ENCODE measurements at places on chromosomes 3 and 15. TPM values are rescaled to one million over a fixed set of nuclear protein-coding genes. Genes with fewer than 3 reads are reported as not detected.

GRCh38 chr3:98136631-98137030 is 6.1 kb downstream of the OR5H1 start:
- DNase-seq = no peak

DNA sequence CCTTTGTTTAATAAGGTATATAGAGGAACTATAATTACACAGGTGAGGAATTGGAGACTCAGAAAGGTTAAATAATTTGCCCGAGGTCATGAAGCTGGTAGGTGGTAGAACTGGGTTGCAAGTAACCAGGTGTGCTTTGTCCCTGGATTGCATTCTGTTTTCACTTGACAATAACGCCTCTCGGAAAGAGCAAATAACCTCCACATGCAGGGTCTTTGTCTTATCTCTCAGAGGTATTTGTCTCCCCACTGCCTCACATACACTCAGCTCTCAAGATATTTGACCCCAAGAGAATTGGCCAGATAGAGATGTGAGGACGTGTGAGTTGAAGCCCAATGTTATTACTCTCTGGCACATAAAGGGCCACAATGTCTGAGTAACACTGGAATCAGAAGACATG is 320.9 kb upstream of the ONECUT1 start:
- DNase-seq = no peak

- DNase-seq = no peak
Observed at GRCh38 chr15:37083610-37084009, 16.7 kb downstream of the MEIS2 start.

DNA sequence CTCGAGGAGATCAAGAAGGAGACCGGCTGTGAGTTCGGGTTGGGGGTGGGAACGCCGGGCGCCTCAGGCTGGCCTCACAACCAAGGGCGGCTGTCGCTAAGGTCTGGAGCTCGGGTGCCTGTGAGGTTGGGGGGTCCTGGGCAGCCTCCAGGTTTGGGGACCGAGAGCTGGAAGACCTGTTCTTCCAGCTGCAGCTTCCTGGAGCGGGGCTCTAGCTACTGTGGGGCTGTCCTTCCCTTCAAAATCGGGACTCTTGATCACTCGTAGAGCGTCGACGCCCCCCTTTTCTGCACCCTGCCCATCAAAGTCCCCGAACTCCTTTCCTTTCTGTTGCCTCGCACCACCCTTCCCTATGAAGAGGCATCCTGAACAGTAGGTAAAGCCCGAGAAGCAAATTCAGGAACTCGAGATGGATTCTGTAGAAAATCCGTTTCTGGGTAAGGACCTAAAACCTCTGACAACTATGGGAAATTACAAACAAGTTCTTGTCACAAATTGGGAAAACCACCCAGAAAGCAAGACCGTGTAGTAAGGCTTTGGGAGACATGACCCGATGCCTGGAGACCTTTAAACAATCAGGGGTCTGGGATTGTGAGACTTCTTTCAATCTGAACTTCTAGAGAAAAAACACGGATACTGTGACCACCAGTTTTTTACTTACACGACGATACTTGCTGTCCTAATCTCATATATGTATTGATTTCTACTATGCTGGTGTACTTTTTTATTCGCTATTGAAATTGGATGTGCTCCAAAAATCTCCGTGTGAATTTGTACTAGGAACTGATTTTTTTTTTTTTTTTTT is 556 bp downstream of the CHP1 start:
- no peak for DNase-seq

DNA sequence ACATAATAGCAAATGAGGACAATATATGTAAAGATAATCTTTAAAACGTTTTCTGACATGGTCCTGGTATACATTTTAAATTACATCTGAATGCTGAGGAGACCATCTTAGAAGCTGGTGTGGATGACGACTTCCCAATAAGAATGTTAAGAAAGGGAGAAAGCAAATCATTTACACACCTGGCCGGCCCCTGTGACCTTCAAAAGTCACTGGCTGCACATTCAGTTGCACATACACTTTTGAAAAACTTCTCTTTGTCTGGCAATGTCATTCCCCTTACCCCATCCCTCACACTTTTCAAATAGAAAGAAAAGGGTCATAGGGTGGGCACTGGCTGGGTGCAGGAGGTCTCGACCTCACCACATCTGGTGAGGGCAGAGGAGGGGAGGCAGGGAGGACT is 391.0 kb downstream of the MECOM start:
- no peak for DNase-seq

DNA sequence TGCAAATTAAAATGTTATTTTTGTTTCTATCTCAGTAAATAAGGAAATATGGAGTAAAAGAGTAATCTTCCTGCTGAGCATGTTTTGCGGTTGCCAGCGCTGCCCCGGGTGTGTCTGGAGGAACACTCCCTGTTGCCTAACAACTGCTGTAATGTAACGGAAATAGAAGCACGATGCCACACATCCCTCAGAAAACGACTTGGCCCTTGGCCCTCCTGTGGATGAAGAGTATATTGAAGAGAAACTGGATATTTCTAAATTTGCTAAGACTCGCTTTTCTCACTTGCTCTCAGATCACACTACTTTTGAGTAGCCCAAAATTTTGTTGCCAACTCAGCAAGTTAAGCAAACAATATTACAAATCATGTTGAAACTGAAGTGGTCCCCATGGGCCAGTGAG is 18.9 kb downstream of the CX3CR1 start:
- peak; percentile 78 for DNase-seq

- no peak for DNase-seq
Observed at GRCh38 chr3:186287711-186288110, 74.3 kb downstream of the DGKG start.

GRCh38 chr15:65081270-65081669 is 4.7 kb downstream of the KBTBD13 start:
- no peak for DNase-seq

DNA sequence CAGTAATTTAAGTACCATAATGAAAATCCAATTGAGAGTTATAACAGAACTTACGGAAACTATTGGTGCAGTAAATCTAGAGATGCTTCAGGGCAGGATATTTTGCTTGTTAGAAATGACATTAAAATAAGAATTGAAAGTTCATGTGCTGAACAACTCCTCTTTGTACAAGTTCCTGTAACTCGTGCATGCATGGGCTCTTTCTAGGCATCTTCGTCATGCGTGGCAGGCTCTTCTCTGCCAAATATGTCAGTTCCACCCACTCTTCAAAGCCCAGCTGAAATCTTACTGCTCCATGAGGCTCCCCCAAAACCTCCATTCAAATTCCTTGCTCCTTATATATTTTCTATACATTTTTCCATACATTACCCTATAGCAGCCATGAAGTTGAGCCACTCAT is 48.7 kb downstream of the FBN1 start:
- DNase-seq = no peak

- peak; percentile 3 for DNase-seq
Observed at GRCh38 chr3:60017631-60018030, 967.8 kb upstream of the CFAP20DC start.

- DNase-seq = no peak
Observed at GRCh38 chr3:37702478-37703154, 159.1 kb upstream of the CTDSPL start.

GRCh38 chr3:179769411-179770247 is 116.8 kb downstream of the USP13 start:
- no peak for DNase-seq

GRCh38 chr15:41560572-41560874 is 1.5 kb downstream of the TYRO3 start:
- DNase-seq = no peak

DNA sequence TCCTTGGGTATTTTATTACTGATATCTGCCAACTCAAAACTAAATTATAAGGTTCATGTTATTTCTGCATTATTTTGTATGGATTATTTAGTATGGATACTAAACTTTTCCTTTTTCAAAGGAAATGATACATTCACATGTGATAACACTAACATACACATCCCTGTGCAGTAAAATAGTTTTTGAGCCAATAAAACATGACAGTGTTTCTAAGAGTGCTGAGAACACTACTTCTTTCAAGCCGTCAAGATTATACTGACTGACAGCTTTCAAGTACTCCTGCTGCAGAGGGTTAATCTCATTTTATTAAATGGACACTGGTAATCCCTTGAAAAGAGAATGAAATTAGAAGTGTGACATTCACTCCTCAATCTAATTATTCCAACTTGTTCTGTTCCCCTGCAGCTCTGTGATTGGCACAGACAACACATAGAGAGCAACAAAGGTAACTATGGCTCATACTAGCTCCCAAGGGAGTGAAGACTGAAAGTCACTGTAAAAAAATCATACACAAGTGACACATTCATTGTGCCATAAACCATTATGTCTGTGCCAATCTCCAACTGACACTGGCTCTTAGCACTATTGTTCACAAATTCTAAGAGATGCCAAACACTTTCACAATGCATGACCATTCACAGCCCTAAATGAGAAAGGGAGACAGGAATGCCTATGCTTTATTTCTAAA is 468.6 kb downstream of the SHQ1 start:
- no peak for DNase-seq

GRCh38 chr3:98735296-98735695 is 27.8 kb upstream of the ST3GAL6 start:
- no peak for DNase-seq

DNA sequence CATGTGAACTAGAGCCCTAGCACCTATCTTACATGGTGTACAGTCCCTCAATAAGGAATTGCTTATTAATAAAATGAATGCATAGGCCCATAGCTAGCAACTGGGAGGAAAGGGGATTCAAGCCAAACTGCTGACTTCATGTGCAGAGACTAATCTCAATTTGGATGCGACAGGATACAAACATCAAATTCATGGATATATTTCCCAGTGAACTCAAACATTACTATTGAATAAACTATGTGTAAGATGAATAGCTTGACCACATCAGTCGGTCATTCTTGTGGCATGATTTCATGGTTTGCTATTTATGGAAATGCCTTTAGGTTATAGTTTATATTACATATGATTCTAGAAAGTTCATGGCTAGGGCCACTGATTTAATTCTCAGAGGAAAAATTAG is 268.6 kb upstream of the SLITRK3 start:
- DNase-seq = no peak

GRCh38 chr15:92029767-92030166 is 176.3 kb downstream of the SLCO3A1 start:
- DNase-seq = no peak

DNA sequence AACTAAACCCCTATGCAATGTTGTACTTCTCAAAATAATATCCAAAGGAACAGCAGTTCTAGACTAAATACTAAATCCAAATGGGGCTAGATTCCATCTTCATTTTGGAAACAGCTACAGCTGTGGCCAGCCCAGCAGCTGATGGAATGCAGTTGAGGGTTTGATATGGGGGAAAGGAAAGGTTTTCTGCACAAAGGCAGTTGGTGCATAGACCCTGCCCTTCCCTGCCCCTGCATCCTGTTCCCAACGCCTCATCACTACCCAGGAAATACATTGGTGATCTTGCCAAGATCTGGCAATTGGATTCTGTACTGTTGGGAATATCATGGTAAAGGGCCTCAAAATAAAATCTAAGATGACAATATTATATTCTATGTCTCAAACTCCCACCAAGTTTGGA is 43.9 kb downstream of the DTWD1 start:
- no peak for DNase-seq

DNA sequence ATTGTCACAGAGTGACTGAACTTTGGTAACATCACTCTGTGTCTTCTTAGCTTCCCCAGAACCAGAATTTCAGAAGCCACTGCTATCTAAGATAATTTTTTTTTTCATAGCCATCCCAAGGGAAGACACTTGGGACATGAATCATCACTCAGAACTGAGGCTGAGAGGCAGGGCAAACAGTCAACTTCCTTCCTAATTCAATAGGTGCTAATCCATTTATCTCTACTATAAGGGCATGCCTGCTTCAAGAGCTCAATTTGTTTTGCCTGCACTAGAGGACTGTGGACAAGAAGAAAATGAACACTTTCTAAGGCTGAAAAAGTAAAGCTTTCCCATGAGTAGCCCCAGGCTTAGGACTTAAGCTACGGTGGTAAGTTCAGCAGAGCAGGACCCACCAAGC is 56.7 kb upstream of the MYRIP start:
- DNase-seq = no peak

DNA sequence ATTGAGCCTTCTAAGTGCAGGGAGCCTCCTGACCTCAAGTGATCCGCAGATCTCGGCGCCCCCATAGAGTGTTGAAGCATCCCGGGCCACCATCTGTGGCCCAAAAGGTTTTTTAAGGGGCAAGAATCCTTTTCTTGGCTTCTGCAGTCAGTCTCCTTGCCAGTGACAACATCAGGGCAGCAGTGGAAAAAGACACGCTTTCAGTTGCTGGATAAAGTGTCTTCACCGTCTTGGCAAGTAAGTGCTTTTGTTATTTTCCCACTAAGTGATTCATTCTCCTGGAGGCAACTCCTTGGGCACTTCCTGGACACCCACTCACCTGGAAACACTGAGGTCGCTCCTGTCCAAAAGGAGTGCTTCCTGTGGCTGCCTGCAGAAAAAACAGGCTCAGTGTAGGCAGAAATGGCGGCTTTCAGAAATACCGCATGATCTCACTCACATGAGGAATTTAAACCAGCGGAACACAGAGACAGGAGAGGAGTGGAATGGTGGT is 71.7 kb upstream of the ABHD2 start:
- peak; percentile 46 for DNase-seq

GRCh38 chr3:23845326-23846216 is 39.8 kb downstream of the UBE2E1 start:
- DNase-seq = no peak

The ISL2 gene
- 7.6 TPM for total RNA-seq

The CIAO2A gene
- 86.0 TPM for total RNA-seq

The LMAN1L gene
- 1.1 TPM for total RNA-seq

The UBAP1L gene
- 5.2 TPM for total RNA-seq

The FHIT gene
- 8.0 TPM for total RNA-seq

The FETUB gene
- not detected for total RNA-seq

The PRR23E gene
- total RNA-seq = not detected

The PLS1 gene
- 165 TPM for total RNA-seq

The APOD gene
- not detected for total RNA-seq

The ASB7 gene
- total RNA-seq = 19.4 TPM

The TRAT1 gene
- total RNA-seq = not detected

The DNASE1L3 gene
- total RNA-seq = not detected

The EPM2AIP1 gene
- 15.6 TPM for total RNA-seq

The KIF15 gene
- 17.0 TPM for total RNA-seq

The CRYBG3 gene
- 10.6 TPM for total RNA-seq

The SHF gene
- 7.3 TPM for total RNA-seq

The LRRIQ4 gene
- 0.27 TPM for total RNA-seq

The CACNA1D gene
- total RNA-seq = 36.3 TPM

The LNP1 gene
- total RNA-seq = 1.8 TPM

The NAALADL2 gene
- 36.7 TPM for total RNA-seq

The CCR2 gene
- not detected for total RNA-seq

The KBTBD8 gene
- 4.1 TPM for total RNA-seq
